ENCODE measurements at places on chromosomes 4 and X.

GRCh38 chr4:54840992-54841768 lies 183.4 kb downstream of the KIT start:
- DNase-seq, result no peak

GRCh38 chr4:45663003-45663402 lies 460.9 kb downstream of the GABRG1 start:
- no peak for DNase-seq

GRCh38 chr4:43481526-43481925 lies 589.0 kb downstream of the GRXCR1 start:
- no peak for DNase-seq

DNA sequence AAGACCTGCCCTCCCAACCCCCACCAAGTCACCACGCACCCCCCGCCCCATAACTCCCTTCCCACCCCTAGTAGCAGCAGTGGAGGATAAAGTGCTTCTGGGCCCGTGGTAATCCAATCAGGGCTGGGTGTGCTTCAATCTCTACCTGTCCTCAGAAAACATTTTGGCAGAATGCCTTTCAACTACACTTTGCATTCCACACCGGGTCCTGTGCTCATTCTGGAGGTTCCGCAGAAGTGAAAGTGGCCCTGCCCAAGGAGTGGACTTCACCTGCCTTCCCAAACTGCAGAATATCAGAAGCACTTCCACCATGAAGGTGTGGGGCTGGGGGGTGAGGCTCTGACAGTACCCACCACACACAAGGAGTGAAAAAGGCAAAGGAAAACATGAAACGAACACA lies 322.3 kb downstream of the DHX15 start:
- no peak for DNase-seq

DNA sequence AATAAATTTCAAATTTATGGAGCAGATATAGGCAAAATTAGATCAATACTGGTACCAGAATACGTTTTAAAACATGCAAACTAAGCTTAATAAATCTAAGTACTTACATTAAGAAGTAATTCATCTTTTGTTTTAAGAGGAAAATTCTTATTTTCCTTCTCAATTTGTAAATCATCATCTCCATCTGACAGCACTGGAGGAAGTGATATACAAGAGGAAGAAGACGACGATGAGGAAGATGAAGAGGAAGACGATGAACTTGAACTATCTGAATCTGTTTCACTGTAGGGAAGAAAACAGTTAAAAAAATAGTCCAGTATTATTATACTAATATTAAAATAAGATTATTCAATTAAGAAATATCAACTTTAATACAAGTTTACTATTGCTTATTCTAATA lies 2.6 kb downstream of the NAF1 start:
- no peak for DNase-seq

DNA sequence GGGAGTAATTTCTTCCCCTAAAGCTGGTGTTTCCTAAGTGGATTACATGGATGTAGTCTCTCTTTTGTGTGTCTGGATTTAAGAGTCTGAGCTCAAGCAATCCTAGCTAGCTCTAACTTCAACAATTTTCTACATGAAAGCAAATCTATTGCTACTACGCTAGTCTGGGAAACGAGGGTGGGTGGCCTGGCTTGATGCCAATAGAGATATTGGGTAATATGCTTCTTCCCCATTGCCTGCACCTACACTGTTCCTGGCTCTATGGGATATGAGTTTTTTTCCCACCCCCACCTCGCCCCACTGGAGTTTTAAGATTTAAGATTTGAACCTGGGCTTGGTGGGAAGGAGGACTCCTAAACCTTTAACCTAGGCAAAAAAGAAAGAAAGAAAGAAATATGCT lies 158.8 kb downstream of the RBM46 start:
- no peak for DNase-seq

DNA sequence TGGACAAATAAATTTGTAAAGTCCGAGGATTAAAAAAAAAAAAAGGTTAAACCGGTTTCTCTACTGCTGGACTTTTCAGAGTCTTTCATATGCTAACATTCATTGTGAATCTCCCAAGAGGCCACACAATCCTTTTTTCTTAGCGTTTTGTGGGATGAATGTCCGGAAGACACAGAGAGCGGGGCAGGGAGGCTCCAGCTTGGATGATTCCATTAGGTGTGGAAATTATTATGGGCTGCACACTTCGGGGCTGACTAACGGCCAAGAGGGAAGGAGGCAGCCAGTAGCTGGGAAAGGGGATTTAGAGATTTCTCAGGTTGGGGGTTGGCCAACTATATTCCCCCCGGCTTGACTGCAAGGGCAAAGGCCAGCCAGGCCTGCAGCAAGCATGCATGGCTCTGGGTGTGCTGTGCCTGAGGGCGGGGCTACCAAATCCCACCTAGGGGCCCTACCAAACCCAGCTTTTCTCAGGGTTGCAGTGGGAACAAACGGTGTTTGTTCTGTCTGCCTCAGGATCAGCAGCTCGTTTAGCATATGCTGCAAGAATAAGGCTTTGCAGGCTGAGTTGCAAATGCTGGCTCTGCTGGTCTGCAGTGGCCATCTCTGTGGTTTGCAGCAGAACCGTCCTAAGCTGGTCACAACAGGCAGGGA lies 28.6 kb downstream of the NYX start:
- no peak for DNase-seq

DNA sequence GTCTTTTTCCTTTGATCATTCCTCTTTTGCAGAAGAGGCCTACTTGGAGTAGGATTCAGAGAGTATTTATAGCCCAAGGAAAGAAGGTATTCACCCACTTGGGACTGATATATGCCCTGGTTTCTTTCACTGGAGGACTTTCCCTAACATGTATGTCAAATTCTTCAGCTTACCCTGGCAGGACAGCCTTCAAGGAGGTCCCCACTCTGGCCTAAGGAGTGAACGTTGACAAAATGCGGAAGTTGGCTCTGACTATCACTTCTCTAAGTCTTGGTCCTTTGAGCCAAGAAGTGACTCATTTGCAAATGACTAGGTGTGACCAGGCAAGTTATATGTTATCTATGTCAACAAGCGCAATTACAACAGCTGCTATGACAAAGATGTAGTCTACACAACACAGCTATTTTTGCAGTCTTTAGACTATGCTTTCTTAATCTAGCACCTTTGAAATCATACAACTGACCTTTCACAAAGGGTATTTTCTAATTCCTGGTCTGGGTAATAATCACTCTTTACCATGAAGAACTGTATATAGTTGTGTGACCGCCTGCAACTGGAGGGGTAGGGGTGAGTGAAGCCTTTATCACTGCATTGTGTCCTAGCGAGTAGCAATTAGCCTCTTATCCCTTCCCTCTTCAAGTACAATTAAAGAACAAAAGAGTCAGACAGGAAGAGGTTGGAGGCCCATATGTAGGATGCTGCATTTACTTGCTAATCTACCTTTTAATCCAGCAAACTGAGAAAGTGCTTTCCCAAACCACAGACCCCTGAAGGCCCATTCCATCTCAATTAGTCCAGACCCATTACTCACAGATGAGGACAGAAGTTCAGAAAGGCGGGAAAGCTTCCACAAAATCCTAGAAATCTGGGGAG lies 50.1 kb downstream of the RASGEF1B start:
- no peak for DNase-seq

GRCh38 chrX:108271397-108271787 lies 166.8 kb downstream of the COL4A6 start:
- DNase-seq, result no peak

DNA sequence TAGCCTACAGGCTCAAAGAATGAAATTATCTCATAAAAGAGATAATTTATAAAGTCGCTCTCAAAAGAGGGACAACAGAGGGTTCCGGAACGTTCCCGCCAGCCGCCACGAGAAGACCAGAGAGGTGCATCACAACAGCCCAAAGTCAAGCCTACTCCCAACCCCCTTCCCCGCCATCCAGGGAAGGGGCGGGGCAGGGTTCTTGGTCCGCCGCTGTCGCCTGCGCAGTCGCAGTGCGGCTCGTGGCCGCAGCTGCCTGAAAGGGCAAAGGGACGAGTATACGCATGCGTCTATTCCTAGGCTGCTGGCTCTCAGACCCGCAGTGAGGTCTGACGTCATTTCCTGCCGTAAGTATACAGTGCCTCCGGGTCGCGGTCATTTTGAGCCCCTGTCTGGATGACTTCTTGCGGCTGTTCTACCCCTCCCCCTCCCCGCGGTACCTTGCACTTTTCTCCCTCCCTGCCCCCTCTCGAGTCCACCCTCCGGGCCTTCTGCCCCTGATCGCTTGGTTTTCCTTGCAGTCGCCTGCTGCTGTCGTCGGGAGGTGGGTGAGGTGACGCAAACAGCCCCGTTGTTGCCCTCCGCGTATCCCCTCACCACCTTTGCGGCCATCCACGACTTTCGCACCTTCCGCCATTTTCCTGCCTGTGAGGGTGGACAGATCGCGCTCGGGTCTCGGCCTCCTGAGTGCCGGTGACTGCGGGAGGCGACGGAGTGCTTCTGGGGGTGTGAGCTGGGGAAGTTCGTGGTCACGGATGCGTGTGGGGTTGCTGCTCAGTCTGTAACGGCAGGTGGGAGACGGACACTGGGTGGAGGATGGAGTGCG lies at the start of gene OCIAD1:
Gene OCIAD1, plus strand, starts transcription at position 383 of the 826 bp plus-strand sequence. CDS start 1,537 bp downstream, outside the sequence.
- DNase-seq, result peak; percentile 84

DNA sequence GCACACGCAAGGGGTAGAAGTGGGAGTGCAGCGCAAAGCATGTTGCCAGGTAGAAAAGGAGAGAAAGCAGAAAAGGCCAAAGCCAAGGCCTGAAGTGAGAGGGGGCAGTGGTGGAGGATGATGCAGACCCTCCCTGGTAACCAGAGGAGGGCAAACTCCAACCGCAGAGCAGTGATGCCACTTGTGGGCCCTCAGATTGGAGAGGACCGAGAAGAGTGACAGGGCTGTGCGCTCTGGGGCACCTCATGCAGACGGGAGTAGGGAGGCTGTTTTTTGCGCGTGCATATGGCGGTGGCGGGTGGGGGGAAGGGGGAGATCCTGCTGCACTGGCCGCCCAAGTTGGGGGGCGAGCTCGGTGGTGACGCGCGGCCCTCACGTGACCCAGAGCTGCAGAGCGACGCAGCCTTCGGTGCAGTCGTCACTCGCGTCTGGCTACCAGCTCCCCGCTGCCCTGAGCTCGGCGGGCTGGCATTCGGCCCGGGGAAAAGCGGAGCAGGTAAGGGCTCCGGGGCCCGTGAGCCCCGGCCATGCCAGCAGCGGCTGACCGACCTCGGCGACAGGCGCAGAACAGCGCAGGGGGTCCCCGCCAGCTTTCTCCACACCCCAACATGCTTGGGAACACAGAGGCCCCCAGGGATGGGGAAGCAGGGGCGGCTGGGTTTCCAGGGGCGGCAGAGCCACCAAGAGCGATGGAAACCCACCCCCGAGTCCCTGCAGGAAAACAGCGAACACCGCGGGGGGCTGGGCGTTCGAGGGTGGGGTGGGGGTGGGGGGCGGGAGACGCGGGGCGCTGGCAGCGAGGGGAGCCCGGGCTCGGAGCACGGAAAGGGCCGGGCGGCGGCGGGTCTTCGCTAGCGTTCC lies at the start of gene BEX3:
Gene BEX3, plus strand, starts transcription at position 421 of the 861 bp plus-strand sequence. CDS start 984 bp downstream, outside the sequence.
- peak; percentile 12 for DNase-seq

GRCh38 chr4:146370841-146371240 lies 150.9 kb downstream of the SLC10A7 start:
- no peak for DNase-seq

DNA sequence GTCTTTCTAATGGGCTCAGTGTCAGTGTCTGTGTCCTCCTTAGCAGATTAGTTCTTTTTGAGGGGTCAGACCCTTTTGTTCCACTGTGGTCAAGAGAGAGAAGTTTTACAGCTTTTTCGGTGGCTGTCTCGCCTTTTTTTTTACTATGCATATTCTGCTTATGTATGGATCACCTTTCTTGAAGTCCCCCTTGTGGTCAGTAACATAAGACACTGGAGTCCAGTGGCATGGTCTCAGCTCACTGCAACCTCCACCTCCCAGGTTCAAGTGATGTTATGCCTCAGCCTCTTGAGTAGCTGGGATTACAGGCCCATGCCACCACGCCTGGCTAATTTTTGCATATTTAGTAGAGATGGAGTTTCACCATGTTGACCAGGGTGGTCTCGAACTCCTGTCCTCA lies 54.0 kb upstream of the PGRMC2 start:
- DNase-seq, result no peak

DNA sequence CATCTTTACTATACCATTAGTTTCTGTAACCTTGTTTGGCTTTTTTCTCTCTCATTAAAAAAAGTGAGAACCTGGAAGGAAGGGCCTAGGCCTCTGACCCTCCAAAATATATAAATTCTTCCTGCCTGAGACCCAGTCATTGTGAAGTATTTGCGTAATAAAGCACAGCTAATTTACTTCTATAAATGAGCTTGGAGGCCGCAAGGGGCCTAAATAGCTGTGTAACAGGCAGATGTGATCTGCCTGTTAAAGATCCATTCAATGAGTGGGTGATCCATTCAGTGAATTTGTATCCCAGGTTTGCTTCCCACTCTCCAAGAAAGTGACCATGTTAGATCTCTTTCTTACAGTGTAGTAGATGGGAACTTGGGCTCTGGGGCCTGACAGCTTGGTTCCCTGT lies 595 bp upstream of the PYURF start:
- DNase-seq, result no peak

GRCh38 chr4:154741922-154742850 lies 1.6 kb upstream of the LRAT start:
- DNase-seq, result no peak

All from stimulated activated CD4-positive, alpha-beta T cell treated with anti-CD3 and anti-CD28 coated beads, Interleukin-15, amount 100 ng/mL, for 1 hour (primary cell).